ENCODE measurements at places on chromosomes 3 and 15. TPM values are rescaled to one million over a fixed set of nuclear protein-coding genes. Genes with fewer than 3 reads are reported as not detected.

- no peak for DNase-seq
- H3K27ac ChIP-seq = no peak overlapping the region
- no peaks in the 10 kb centered on the region for H3K4me1 ChIP-seq
- peaks cover 1% of the 10 kb centered on the region for H3K36me3 ChIP-seq
- H3K27me3 ChIP-seq = no peaks in the 10 kb centered on the region
Observed at GRCh38 chr3:126438186-126438585, 37.5 kb downstream of the ZXDC start.

DNA sequence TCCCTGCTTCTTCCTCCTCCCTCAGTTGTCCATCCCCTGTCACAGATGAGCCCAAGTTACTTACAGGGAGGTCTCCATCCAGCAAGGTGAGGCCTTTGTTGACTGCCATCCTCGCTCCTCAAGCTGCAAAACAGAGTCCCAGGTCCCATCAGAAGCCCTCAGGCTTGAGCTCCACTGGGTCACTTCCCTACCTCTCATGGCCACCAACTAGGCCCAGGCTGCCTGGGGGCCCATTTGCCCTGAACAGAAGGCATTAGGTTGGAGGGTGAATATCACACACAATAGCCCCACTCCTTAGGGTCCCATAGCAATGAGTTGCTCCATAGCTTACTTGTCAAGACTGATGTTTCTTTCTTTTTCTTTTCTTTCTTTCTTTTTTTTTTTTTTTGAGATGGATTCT, 1.8 kb downstream of the PLIN1 start:
- H3K27ac ChIP-seq = no peak overlapping the region
- no peaks in the 10 kb centered on the region for H3K4me1 ChIP-seq
- no peaks in the 10 kb centered on the region for H3K36me3 ChIP-seq
- H3K27me3 ChIP-seq = peaks cover 2% of the 10 kb centered on the region
- H3K4me3 ChIP-seq = no peak overlapping the region

The AADACL2 gene
- not detected for total RNA-seq

- H3K4me1 ChIP-seq = no peaks in the 10 kb centered on the region
- H3K27ac ChIP-seq = no peak overlapping the region
- H3K4me3 ChIP-seq = no peak overlapping the region
- DNase-seq = no peak
- no peaks in the 10 kb centered on the region for H3K36me3 ChIP-seq
- H3K27me3 ChIP-seq = no peaks in the 10 kb centered on the region
Observed at GRCh38 chr3:27503526-27503925, 19.3 kb upstream of the SLC4A7 start.

DNA sequence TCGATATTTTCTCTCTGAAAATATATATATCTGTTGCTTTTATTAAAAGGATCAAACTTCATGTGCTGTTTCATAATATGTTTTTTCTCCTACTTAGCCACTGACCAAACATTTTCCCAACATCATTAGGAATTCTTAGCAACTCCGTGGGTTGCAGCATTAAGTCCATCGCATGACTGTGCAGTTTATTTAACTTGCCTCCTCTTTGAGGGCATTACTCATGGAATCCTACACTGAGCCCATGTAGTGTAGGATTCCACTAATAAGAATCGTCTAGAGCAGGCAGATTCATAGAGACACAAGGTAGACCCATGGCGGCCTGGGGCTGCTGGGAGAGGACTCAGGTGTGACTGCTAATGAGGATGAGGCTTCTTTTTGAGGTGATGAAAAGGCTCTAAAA, 49.3 kb downstream of the CMTM6 start:
- H3K36me3 ChIP-seq = peaks cover 49% of the 10 kb centered on the region
- no peak overlapping the region for H3K4me3 ChIP-seq
- no peaks in the 10 kb centered on the region for H3K27me3 ChIP-seq
- H3K27ac ChIP-seq = peak overlapping the region; percentile 1
- peaks cover 46% of the 10 kb centered on the region for H3K4me1 ChIP-seq
- DNase-seq = no peak

- DNase-seq = no peak
- H3K4me3 ChIP-seq = no peak overlapping the region
- H3K36me3 ChIP-seq = no peaks in the 10 kb centered on the region
Observed at GRCh38 chr3:133670525-133670995, 8.8 kb upstream of the TOPBP1 start.

DNA sequence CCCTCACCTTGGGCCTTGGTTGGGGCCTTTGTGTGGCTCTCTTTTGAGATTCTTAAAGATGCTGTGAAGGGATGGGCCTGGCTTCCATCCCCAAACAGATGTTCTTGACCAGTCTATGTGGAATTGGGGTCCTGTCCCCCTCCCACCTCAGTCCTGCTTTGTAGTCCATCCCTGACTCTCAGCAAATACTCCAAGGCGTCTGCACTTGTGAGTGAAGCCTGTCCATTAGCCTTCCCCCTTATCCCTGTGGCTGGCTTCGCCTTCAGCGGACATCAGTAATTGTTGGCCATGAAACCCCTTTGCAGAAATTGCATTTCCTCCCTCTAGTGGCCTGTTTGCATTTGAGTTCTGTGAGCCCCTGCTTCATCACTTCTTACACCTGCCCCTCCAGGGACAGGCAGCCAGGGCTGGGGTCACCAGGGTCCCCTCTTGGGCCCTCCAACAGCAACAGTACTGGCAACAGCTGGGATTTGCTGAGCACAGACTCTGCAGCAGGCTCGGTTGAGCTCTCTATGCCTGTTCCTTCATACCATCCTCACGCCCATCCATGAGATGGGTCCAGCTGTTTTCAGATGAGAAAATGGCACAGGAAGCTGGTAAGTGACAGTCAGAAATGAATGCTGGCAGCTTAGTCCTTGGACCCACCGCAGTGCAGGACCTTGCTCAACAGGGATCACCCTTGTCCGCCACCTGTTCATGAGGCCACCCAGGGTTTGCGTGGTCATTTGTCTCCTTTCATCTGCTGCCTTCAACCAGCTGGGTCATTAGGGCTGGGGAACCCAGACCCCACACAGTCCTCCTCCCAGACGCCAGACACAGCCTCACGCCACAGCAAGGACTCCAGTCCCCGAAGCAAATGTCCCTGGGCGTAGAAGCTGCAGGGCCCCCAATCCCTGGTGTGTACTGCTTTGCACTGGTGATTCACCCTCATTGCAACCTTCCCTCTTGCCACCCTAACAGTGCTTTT, 8.9 kb upstream of the LRRK1 start:
- DNase-seq = no peak
- no peak overlapping the region for H3K4me3 ChIP-seq
- H3K36me3 ChIP-seq = no peaks in the 10 kb centered on the region
- no peak overlapping the region for H3K27ac ChIP-seq
- H3K27me3 ChIP-seq = peaks cover 26% of the 10 kb centered on the region
- no peaks in the 10 kb centered on the region for H3K4me1 ChIP-seq

- H3K27me3 ChIP-seq = no peaks in the 10 kb centered on the region
- no peaks in the 10 kb centered on the region for H3K36me3 ChIP-seq
- no peak for DNase-seq
- no peaks in the 10 kb centered on the region for H3K4me1 ChIP-seq
- H3K27ac ChIP-seq = no peak overlapping the region
Observed at GRCh38 chr3:76585794-76586392, 454.0 kb upstream of the ROBO2 start.

- DNase-seq = no peak
- no peak overlapping the region for H3K4me3 ChIP-seq
- H3K27me3 ChIP-seq = peaks cover 25% of the 10 kb centered on the region
Observed at GRCh38 chr15:94107652-94108051, 123.7 kb upstream of the MCTP2 start.

The SEC62 gene
- 63.1 TPM for total RNA-seq

DNA sequence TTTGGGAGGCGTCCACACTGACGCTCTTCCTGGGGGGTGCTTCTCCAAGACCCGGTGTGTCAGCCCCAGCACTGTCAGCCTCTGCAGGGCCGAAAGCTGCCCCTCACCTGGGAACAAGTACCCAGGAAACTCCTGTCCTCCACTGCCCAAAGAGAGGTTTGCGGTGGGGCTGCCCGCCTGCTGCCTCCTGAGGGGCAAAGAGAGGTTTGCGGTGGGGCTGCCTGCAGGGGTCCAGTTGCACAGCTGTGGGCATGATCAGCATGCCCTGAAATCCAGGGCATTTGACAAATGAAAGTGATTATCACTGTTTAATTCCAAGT, 15.1 kb upstream of the SNRPA1 start:
- no peaks in the 10 kb centered on the region for H3K36me3 ChIP-seq
- no peak overlapping the region for H3K27ac ChIP-seq
- no peaks in the 10 kb centered on the region for H3K27me3 ChIP-seq
- H3K4me3 ChIP-seq = no peak overlapping the region
- H3K4me1 ChIP-seq = no peaks in the 10 kb centered on the region

Data from activated CD4-positive, alpha-beta T cell treated with anti-CD3 and anti-CD28 coated beads, Interleukin-2, amount 10 ng/mL, durations not matched to agents 7 days and 5 days (primary cell).